Activated CD4-positive, alpha-beta T cell treated with anti-CD3 and anti-CD28 coated beads, Interleukin-2, amount 10 ng/mL, durations not matched to agents 7 days and 5 days (primary cell): ENCODE measurements at places on chromosomes 2 and 18.

DNA sequence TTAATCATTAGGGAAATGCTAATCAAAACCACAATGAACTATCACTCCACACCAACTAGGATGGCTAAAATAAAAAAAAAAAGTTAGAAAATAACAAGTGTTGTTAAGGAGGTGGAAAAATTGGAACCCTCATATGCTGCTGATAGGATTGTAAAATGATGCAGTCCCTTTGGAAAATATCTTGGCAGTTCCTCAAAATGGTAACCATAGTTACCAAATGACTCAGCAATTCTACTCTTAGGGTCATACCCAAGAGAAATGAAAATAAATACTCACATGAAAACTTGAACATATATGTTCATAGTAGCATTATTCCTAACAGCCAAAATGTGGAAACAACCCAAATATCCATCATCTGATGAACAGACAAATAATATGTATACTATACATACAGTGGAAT is 15.7 kb upstream of the ACVR2A start:
- DNase-seq: no peak

DNA sequence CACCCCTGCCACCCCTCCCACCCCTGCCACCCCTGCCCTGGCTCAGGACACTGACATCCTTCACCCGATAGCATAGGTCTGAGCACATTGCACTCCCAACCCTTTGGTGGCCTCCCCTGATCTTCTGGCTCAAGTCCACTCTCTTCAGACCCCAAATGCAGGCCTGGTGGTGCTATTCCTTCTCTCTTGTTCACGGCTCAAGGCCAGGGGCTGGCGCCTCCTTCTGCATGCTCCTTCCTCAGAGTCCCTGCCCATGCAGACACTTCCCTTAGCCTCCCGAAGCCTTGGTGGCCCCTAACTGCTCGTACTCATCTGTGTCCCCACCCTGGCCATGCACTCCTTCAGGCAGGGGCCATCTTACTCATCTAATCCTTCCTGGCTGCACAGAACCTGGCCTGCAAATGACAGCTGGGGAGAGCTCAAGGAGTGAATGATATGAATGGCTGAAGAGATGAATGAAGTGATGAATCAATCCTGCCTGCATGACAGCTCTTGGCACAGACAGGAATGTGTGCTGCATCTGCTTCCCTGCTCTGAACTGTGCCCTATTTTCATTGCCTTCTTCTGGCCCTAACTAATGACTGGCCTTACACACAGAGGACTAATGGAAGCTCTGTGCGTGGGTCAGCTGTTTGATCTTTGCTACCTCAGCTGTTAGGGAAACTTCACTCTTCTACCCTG is 290.8 kb downstream of the DYSF start:
- DNase-seq: no peak

DNA sequence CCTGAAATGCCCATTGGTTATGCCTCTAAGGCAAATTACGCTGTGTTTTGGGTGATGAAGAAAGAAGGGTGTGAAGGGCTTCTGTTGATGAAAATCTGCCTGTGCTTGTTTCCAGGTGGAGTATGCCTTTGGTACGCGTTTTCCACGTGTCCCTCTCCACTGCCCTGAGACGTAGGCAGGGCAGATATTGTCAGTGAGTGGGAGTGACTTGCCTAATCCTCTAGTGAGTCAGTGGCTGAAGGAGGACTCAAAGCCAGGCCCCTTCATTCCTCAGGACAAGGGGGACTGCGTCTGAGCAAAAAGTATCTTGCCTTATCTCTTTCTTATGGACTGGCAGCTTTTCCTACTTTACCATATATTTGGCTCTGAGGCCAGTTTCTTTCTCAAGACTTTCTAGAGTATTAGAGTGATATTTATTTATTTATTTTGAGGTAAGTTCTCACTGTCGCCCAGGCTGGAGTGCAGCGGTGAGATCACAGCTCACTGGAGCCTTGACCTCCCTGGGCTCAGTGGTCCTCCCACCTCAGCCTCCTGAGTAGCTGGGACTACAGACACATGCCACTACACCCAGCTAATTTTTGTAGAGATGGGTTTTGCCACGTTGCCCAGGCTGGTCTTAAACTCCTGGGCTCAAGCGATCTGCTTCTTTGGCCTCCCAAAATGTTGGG is 10.2 kb downstream of the RALB start:
- DNase-seq: no peak

DNA sequence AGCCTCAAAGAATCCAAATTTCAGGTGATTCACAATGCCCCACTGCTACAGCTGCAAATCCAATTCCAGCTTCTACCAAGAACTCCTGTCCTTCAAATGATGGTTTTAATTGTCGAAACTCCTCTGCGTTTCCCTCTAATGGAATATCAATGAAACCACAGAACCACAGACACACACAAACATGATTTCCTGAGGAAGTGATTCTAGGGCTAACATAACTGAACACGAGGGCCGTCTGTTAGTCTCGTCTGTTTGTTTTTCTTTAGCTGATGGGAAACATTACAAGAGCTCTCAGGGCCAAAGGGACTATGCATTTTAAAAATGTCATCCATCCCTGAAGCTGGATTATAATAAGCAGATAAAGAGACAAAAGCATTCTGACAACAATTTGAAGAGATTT is 59.4 kb downstream of the RNF152 start:
- DNase-seq: no peak

- no peak for DNase-seq
Measured at GRCh38 chr18:63579616-63580015, 7.5 kb upstream of the SERPINB13 start.

DNA sequence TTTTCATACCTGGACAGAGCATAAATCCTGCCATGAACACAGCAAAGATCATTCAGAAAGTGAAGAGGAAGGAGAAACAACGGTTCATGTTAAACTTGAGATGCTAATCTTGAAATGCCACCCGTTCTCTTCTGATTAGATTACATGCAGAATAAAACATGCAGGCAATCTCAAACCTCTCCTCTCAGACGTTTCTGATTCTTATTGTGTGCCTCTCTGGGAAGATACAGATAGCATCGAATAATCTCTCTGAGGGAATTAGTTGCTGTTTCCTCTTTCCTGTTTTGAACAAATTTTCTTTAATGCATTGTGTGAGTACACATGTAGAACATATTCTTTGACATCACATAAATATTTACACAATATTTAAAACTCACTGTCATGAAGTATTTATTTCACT is 313.4 kb downstream of the PRKCE start:
- no peak for DNase-seq

GRCh38 chr2:181146171-181146570 is 165.8 kb downstream of the UBE2E3 start:
- no peak for DNase-seq

DNA sequence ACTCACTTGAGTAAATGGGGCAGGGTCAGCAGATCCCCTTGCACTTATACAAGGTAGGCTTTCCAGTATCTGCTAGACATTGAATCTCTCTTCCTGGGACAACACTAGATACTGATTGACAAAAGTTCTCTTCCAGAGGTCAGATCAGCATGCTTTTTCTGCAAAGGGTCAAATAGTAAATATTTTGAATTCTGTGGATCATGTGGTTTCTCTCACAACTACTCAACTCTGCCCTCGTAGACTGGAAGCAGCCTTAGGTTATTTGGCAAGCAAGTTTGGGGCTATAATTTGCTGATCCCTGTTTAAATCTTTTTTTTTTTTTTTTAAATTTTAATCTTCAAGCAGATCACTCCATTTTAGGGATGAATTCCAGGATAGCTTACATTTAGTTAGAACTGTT is 17.4 kb upstream of the NABP1 start:
- no peak for DNase-seq

DNA sequence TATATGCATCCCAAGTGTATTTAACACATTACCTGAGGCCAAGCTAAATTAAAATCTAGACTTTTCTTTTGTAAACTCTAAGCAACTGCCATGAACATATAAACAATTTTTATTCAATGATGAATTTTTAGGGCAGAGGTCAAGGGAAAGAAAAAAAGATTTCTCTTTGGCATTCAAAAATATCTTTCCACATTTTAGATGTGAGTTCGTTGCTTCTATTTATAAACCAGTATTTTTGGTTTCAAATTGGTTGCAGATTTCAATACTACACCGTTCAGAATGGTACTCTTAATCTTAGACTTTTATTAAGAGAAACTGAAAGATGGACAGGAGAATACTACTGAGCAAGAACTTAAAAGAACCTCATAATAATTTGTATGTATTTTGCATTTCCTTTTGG is 293.6 kb upstream of the CCDC68 start:
- no peak for DNase-seq

- no peak for DNase-seq
Measured at GRCh38 chr2:197339016-197339415, 28.4 kb upstream of the ANKRD44 start.

GRCh38 chr2:157363612-157364101 is 38.0 kb upstream of the ERMN start:
- no peak for DNase-seq

DNA sequence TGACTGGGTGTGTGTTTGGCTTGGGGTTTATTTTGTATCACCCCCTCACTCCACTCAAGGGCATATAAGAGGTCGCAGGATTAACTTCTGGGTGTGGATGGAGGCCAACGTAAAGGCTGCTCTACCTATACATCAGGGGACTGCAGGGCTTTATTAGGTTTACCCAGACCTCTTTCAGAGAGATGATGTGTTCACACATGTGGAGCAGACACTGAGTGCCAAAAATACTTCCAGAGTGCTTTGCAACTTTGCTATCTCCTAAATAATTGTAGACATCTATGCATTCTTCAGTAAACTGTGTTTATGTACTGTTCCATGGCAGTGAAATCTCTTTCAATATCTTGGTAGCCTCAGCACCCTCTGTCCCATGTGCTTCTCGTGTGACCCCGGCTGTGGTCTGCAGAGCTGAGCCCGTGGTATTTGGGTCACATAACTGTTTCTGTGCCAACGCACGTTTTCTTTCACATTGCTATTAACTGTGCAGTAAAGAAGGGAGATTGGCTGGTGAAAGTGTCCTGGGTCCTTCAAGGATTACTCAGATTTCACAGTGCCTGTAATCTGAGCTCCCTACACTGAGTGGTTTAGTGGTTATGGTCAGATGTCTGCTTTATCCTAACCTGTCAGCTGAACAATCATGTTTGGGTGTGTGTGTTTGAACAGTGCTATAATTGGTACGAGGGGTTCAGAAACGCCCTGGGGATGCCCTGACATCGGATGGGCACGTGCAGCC is 208.1 kb downstream of the VAPA start:
- no peak for DNase-seq

GRCh38 chr2:68832233-68832869 is 38.8 kb downstream of the BMP10 start:
- DNase-seq: no peak

DNA sequence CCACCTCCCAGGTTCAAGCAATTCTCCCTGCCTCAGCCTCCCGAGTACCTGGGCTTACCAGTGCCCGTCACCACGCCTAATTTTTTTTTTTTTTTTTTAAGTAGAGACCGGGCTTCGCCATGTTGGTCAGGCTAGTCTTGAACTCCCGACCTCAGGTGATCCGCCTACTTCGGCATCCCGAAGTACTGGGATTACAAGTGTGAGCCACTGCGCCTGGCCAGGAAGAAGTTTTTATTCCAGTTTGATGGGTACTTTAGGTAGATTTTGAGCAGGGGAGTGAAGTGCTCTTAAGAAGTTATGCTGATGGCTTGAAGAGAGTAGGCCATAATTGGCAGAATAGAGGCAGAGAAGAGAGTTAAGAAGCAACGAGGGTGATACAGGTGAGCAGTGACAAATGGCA is 25.3 kb downstream of the FZD5 start:
- no peak for DNase-seq

GRCh38 chr2:222862106-222862908 is 1.5 kb downstream of the ACSL3 start:
- DNase-seq: no peak

DNA sequence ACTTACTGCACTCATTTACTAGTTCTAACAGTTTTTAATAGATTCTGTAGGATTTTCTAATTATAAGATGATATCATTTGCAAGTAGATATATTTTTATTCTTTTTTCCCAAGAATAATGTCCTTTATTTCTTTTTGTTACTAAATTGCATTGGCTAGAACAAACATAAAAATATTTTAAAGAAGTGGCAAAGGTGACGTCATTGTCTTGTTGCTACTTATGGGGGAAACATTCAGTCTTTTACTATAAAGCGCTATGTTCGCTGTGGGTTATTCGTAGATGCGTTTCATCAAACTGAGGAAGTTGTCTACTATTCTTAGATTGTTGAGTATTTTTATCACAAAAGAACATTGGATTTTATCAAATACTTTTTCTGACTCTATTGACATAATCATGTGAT is 765.2 kb upstream of the POU3F3 start:
- DNase-seq: no peak

- no peak for DNase-seq
Measured at GRCh38 chr2:186648130-186648529, 45.7 kb upstream of the FAM171B start.

- DNase-seq: no peak
Measured at GRCh38 chr2:217069263-217070042, 209.6 kb upstream of the TNP1 start.

DNA sequence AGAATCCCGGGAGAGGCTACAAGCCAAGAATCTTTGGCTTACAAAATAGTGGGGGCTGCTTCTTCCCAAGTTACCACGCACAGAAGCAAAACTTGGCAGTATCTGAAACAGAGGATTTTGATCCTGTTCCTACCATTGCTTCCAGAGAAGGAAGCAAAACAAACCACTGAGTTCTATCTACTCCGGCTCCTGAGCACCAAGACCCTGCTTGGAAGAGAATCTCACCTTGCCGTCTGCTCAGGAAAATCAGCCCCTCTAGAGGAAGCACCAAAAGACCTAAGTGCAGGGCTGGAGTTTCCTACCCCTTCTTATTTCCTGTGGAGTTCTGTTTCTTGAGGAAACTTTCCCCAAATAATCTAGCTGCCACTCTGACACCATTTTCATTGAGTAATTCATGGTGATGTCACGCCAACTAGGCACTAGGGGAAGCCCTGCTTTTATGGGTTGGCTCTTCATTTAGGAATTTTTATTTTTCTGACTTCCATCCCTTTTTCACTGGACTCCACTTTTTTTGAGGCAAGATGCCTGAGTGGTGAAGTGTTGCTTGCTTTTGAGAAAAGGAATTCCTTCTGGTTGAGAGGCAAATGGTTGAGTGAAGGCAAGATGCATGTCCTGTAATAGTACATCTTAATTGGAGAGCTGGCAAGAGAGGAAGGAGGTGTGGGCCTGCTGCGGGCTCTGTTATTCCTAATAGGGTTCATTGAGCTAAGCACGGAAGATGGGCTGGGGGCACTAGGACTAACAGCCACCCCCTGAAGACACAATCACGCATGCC is 36.8 kb upstream of the EML4 start:
- DNase-seq: no peak

DNA sequence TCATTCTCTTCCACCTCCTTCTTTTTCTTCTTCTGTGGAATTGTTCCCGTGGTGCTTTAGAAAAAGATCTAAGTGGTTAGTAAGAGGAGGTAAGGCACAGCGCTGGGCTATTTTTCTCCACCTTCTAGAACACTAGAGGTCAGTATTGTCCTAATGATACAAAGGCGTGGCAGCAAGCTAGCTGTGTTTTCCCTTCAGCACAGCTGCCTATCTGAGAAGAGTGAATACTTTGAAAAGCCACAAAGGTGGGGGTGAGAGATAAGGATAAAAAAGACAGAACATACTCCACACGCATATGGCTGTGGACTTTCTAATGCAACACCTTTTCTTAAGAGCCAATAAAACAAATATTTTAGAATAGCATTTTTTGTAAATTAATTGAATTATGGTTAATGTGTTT is 2.1 kb downstream of the CNTNAP5 start:
- no peak for DNase-seq

- DNase-seq: no peak
Measured at GRCh38 chr18:33264566-33264965, 176.0 kb downstream of the CCDC178 start.
